AG08395 (cell line): ENCODE measurements at places on chromosomes 4 and X.

GRCh38 chrX:31894152-31894551, 822.3 kb upstream of the FTHL17 start:
- no peak for DNase-seq

GRCh38 chr4:47413521-47413920, 50.0 kb downstream of the COMMD8 start:
- DNase-seq, result no peak

DNA sequence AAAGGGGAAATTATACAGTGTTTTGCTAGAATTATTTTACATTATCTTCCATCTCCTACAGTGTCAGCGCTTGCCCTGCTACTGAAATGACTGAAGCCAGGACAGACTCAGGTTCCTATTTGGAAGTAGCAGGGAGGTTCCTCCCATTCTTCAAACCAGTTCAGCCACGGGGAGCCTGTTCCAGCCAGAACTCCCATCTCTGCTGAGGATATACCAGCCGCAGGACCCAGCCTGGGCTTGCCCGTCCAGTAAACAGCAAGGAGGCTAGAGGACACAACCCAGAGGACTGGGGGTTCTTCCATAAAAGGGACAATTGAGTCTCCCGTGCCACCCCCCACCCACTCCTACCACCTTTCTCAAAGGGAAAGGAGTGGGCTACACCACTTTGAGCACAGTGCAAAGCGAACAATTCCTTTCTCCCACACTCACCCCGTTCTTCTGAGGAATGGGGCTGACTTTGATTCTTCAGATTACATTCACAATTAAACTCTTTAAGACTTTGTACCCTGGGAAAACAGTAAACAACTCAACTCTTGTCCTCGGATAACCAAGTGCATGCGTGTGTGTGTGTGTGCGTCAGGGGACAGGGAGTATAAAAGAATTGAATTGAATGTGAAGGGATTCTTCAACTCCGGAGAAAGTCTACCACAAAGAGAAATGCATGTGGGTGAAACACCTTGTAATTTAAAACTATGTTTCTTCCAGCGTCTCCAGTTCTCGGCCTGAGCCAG, 31.0 kb upstream of the PPARGC1A start:
- DNase-seq, result no peak

- no peak for DNase-seq
Observed at GRCh38 chr4:89379511-89380044, 72.0 kb upstream of the GPRIN3 start.

GRCh38 chr4:1105067-1105466, 8.3 kb downstream of the RNF212 start:
- DNase-seq, result no peak

DNA sequence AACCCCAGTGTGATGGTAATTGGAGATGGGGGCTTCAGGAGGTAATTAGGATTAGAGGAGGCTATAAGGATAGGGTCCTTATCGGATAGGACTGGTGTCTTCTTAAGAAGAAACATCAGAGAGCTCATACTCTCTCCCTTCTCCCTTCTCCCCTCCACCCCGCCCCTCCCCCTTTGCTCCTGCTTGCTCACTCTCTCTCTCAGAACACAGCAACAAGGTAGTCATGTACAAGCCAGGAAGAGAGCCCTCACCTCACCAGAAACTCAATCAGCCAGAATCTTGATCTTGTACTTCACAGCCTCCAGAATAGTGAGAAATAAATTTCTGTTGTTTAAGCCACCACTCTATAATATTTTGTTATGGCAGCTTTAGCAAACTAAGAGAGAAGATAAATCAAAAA, 4.5 kb downstream of the DDX60L start:
- no peak for DNase-seq

DNA sequence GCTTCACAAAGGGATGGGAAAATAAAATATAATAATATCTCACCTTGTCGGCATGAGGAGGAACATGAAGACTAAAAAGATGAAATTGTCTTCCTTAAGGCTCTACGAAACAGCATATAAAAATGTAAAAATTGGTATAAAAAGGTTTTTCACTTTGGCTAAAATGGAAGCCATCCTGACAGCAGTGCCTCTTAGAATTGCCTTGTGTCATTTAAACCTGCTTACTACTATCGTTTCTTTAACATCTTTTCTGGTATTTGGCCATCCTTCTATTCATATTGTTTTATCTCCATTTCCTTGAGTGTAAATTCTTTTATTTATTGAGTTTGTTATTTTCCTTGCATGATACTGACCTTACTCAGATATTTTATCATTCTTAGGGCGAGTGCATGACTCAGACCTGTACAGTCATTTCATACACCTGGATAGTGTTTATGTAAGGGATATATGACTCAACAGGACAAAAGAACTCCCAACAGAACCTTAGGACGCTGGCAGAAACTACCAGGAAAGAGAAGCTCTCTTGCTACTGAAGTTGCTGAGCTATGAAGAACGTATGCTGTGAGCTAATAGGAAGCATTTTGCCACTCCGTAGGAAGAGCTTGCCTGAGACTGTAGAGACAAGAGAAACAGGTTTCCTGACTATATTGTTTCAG, 5.8 kb upstream of the CDKN2AIP start:
- no peak for DNase-seq

DNA sequence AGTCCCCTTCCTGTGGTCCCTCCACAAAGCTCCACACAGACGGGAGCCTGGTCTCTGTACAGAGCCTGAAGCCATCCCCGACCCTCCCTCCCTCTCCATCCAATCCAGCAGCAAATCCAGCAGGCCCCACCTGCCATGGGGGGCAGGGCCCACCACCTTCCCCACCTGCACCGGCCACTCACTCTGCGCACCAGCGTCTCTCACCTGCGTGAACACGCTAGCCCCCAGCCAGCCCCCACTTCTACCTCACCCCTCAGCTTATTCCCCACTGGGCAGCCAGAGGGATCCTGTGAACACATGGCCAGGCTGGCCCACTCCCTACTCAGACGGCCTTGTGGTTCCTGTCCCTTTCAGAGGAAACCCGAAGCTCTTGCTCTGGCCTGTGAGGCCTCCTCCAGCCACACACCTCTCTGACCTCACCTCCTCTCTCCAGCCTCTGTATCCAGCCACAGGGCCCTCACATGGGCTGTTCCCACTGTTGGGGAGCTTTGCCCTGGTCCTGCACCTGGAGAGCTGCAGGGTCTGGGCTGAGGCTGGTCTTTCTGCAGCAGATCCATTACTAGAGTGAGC, 70.9 kb downstream of the WFS1 start:
- DNase-seq, result no peak

- peak; percentile 53 for DNase-seq
Observed at GRCh38 chrX:119228512-119229252, 7.4 kb upstream of the PGRMC1 start.

GRCh38 chrX:19121898-19122640, at the start of gene ADGRG2:
TSS of gene ADGRG2 (minus strand) at chrX:19122468. CDS start at chrX:19068834, 53,634 bp downstream.
- peak; percentile 22 for DNase-seq

DNA sequence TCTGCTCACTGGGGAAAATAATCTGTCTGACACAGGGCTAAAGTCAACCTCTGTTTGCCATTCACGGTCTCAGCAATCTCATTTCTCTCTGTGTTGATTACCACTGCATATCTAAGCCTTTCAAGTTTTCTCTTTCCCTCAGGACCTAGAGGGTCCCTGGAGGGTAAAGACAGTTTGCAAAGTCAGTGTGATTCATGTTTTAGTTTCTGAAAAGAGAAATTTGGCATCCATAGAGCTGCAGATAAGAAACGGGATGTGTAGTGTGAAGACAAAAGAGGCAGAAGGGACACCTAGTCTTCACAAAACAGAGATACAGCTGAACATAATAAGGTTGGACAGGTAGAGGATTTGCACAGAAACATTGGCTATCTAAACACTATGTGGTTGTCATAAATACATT, 34.5 kb upstream of the KDR start:
- no peak for DNase-seq

- DNase-seq, result no peak
Observed at GRCh38 chr4:663438-664428, 10.3 kb downstream of the ATP5ME start.

- peak; percentile 24 for DNase-seq
Observed at GRCh38 chr4:73446336-73446938, 10.4 kb downstream of the AFP start.

GRCh38 chrX:120450163-120450562, 18.9 kb downstream of the LAMP2 start:
- DNase-seq, result no peak

GRCh38 chr4:75490155-75490554, 24.0 kb downstream of the RCHY1 start:
- peak; percentile 6 for DNase-seq
